K562 (cell line): ENCODE measurements at places on chromosomes 1 and 21.

DNA sequence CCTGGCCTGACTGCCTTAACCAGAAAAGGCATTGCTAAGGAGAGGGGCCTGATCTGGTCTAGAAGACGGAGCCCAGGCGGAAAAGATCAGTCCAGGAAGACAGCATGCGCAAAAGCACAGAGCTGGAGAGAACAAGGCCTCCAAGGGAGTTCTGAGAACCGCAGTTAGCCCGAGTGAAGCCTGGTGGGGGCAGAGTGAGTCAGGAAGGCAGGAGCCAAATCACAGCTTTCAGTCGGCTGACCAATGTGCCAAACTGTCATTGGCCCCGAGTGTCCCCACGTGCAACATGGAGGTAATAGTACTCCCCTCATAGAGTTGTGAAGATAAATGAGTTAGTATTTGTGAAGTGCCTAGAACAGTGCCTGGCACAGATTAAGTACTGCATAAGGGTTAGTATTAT, 1.2 kb upstream of the TSPAN2 start:
- no peak for DNase-seq

- no peak for DNase-seq
Observed at GRCh38 chr1:107464827-107465226, 324.0 kb downstream of the NTNG1 start.

GRCh38 chr1:19398309-19398760, 86.2 kb downstream of the SLC66A1 start:
- DNase-seq = no peak

DNA sequence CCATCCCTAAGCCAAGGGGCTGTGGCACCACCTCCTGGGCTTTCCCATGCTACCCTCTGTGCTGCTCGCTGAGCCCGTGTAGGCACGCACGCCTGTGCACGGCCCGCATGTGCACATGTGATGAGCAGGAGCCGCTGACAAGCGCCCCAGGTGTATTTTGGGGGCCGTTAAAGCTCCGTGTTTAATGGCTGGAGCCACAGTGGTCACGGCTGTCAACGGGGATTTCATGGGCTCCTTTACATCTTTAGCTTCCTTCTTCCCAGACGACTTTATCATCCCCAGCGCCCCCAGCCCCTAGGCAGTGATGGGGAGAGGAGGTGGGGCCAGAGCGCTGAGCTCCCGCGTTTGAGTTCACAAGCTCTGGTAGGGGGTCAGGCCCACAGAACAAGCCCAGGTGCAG, 11.7 kb upstream of the EPHA8 start:
- no peak for DNase-seq

- no peak for DNase-seq
Observed at GRCh38 chr1:214066190-214066589, 78.4 kb downstream of the PROX1 start.

- DNase-seq = no peak
Observed at GRCh38 chr1:154730986-154731489, 123.1 kb upstream of the ADAR start.

GRCh38 chr1:116169898-116170297, 58.7 kb downstream of the MAB21L3 start:
- DNase-seq = no peak

DNA sequence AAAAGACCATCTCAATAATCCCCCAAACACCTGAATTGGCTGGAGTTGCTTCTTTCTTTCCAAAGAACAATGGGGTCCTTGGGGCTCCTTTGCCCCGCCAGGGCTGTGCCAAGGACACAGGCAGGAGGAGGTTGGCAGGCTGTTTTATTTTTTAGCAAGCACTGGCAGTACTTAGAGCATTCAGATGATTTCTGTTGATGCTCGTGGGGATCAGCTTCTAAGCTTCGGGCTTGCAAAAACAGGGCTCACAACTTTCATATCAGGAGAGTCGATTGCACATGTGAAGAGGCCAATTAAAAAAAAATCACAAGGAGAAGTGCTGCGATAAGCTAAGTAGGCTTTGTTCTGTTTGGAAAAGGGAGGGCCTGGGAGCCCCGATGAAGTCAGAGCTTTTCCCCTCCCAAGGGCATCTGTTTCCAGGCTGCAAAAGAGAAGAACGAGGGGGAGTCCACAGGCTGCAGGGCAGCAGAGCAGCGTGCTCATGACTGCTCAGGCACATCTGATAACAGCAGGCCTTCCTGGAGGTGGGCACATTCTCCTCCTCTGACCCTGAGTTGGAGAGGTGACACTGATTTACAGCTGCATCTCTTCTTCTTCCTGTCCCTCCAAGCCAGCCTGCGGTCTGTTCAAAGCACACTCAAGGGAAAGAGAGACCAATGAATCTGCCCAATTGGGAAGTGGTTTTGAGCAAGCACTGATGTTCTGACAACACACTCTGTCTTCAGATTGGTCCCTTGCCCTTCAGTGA, 27.3 kb upstream of the BCAR3 start:
- DNase-seq = no peak

DNA sequence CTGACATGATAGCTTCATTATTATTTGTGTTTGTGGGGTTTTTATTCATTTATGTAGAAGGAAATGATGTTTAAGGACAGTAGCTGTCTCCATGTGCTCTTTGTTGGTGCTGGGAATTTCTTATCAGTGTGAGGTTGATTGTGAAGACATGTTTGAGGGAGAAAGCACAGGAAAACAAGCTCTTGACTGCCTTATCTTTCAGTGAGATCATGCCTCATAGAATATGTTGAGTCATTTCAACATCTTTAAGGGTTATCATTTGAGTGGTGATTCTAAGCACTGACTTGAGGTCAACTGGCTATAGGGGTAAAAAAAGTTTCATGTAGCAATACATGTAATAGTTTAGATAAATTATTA, 405.1 kb upstream of the ADAMTS5 start:
- DNase-seq = no peak

- DNase-seq = no peak
Observed at GRCh38 chr1:226823643-226824042, 46.8 kb upstream of the PSEN2 start.

DNA sequence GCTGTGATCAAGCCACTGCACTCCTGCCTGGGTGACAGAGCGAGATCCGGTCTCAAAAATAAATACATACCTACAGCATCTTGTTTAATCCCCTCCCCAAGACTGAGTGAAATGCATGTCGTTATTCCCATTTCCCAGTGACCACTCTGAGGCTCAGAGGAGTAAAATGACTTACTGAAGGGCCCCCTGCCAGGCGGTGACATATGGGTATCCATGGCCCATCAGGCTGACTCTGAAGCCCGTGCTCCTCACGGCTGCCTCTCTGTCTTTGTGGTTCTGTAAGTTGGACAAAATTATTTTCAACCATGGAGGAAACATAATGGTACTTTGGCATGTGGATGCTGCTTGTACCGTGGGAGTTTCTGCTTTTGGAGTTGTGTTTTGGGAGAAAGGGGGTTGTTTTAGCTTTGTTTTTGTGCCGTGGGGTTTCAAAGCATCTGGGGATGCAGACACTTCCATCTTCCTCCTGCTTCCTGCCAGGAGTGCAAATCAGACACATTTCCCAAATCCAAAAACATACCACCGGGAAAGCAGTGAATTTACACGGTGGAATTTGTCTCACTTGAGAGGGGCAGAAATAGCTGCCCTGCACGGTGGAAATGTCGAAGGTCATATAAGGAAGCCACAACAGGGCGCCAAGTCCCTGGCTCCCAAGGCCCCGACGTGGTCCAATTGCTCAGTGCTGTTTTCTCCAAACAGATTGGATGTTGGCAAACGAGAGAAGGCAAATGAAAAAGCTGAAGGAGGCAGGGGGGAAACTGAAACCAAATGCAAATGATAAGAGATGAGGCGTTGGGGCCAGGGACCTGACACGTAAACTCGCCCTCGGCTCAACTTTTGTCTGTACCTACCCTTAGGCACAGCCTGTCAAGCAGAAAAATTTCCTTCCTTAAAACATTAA, 17.1 kb upstream of the PINK1 start:
- DNase-seq = no peak

DNA sequence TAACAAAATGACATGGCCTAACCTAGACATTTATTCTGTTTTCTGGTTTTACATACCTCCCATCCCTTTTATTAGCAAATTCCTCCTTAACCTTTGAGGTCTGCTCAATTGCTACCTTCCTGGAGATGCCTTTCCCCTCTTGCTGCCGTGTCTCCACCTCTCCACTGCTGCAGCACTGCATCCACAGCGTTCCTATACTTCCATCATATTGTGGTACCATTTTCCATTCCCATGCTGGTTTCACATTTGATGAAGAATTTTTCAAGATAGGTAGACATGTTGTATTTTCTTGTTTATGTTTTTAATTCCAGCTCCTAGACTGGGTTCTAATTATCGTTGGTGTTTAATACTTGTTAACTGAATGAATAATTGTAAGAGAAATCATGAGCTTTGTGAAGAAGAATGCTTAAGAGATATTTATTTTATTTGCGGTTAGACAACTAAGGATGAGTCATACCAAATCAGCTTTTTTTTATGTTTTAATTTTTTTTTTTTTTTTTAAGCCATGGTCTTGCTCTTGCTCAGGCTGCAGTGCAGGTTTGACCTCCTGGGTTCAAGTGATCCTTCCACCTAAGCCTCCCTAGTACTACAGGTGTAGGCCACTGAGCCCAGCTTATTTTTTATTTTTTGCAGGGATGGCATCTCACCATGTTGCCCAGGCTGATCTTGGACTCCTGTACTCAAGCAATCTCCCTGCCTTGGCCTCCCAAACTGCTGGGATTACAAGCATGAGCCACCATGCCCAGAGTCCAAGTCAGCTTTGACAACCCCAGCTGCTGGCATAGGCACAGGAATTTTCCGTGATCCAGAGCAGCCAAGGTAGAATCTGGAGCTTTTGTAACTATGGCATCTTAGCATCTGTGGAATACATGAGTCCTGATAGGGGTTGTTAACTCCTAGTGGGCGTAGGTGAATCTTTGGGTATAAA, 44.0 kb downstream of the ATP6V1G3 start:
- no peak for DNase-seq

DNA sequence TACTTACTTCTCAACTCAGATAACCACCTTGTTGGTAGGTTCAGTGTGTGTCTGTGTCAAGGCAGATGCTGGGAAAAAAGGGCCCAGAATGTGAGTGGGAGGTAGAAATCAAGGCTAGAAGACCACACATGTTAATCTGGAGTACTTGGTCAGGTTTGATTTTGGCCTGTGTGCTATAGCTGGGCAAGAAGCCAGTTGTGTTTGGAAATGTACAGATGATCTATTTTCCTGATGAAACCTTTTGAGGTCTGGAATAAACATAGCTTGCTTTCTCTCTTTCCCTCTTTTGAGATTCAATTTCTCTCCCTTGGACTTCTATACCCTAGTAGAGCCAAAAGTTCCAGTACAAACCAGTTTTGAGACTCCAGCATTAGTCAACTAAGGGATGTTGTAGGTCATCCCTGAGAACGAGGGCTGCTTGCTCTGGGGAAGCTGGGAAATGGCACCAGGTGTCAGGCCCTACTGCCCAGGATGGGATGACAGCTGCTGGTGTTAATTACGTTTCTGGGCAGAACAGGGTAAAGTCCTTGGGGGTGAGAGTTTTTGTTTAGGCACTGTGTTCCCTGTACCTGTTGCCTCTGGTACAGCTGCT, 15.8 kb downstream of the MAPKAPK2 start:
- no peak for DNase-seq

DNA sequence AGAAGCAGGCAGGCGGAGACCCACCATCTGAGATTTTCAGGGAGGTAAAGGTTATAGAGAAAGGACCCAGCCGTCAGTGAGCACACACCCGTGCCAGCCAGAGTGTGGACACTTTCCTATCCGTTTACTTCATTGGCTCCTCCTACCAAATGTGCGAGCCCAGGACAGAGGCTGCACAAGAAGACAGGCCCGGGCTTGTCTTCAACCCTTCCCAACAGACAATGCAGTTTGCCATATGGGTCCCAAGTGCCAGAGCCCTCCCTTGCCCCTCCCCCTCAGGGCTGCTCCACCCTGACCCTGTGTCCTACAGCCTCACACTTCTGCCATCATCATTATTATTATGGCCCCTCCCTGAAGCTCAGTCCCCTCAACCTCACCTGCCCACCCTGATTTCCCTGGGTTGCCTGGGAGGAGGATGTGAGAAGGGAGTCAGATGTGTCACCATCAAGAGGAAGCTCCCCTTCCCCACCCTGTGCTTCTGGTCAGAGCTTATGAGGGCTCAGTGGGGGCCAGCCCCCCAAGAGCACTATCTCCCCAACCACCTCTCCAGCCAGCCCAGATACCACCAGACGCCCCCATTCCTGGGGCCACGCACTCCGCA, 9.4 kb downstream of the LAPTM5 start:
- peak; percentile 34 for DNase-seq

- no peak for DNase-seq
Observed at GRCh38 chr1:25684216-25684965, 67.8 kb downstream of the MAN1C1 start.

DNA sequence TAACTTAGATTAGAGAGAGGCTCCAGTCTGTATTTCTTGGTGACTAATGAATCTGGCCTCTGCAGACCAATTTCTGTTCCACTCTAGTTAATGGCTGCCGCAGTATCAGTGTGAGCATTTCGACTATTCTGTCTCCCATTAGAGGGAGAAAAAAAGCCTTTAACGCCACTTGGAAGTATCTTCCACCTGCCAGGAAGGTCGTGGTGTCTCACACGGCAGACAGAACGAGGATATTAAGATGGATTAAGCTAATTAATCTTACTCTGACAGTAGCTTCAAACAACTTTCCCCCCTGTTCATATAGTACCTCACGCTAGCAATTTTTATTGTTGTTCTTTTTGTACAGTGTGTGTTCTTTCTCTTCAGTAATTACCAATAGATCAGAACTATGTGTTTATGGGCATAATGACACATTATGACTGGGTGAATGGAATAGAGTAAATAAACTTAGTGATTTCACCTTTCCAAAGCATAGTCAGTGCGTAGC, 153.8 kb downstream of the ADGRL2 start:
- no peak for DNase-seq

GRCh38 chr1:68791800-68792199, 294.9 kb upstream of the DEPDC1 start:
- no peak for DNase-seq

DNA sequence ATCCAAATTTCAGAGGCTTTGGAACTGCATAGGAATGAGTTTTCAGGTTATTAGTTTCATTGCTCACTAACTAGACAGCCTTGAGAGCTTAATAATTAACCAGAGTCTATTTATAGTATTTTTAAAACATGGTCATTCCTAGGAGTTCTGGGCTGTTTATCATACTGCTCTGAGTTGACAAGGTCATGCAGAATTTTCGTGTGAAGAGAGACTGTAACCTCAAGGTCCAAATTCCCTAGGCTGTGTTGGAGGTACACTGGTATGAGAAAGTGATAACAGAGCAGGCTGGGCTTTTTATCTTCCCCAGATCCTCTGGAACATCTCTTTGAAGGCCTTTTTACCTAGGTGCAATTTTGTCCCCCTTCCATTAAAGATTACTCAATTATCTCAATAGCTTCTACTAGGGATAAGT, 736.3 kb downstream of the LTN1 start:
- DNase-seq = no peak

- no peak for DNase-seq
Observed at GRCh38 chr1:62362926-62363325, 43.7 kb upstream of the KANK4 start.

- no peak for DNase-seq
Observed at GRCh38 chr1:23322770-23323169, 21.3 kb downstream of the HNRNPR start.

GRCh38 chr1:63728611-63729226, 45.1 kb upstream of the ROR1 start:
- no peak for DNase-seq
